GM23248 (cell line): ENCODE measurements at places on chromosomes 13 and 19. TPM values are rescaled to one million over a fixed set of nuclear protein-coding genes. Genes with fewer than 3 reads are reported as not detected.

DNA sequence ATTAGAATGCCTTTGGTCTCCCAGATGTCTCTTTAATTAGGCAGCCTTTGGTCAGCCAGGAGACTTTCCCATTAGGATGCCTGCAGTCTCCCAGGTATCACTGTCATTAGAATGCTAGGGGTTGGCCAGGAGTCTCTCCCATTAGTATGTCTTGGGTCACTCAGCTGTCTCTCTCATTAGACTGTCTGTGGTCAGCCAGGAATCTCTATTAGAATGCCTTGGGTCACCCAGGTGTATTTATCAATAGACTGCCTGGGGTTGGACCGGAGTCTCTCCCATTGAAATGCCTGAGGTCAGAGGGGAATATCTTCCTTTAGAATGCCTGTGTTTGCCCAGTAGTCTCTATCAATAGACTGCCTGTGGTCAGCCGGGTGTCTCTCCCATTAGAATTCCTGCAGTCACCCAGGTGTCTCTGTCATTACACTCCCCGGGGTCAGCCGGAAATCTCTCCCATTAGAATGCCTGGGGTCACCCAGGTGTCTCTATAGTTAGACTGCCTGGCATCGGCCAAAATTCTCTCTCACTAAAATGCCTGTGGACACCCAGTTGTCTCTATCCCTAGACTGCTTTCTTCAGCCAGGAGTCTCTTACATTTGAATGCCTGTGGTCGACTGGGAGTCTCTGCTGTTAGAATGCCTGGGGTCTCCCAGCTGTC is 1460.3 kb downstream of the UQCRFS1 start:
- no peak for DNase-seq

DNA sequence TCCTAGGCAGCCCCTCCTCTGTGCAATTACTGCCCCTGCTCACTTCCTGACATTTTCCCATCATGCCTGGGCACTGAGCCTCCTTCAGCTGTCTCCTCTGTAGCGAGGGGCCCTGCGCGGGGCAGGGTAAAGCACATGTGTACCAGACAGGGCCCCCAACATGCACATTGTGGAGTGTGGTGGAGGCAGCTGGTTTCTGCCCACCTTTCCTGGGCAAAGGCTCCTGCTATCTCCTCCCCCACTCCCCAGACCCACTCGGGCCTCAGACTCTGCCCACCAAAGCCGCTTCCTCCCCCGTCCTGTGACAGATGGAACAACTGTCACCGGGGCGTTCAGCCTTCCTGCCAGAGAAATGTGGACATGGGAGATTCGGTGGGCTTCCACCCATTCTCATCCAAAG is 2.9 kb upstream of the KPTN start:
- no peak for DNase-seq

GRCh38 chr13:51342706-51343105 is 3.2 kb downstream of the SERPINE3 start:
- DNase-seq, result peak; percentile 80

GRCh38 chr13:24182703-24183081 is 22.2 kb downstream of the SPATA13 start:
- no peak for DNase-seq

LAIR2 gene
- not detected in 2 replicates for polyA plus RNA-seq
